Peyer's patch (tissue), 4 donors: ENCODE measurements at places on chromosomes 2 and 18.
A peak's percentile ranks its signal among the peaks of the same experiment; 100 is the strongest.

- H3K4me1 ChIP-seq, result peaks cover 6% of the 10 kb centered on the region
- no peak overlapping the region for H3K27ac ChIP-seq
- no peaks in the 10 kb centered on the region for H3K36me3 ChIP-seq
- no peaks in the 10 kb centered on the region for H3K27me3 ChIP-seq
Observed at GRCh38 chr2:47354848-47355204, 48.1 kb upstream of the MSH2 start.

GRCh38 chr18:45755934-45756333 lies 32.0 kb downstream of the SLC14A1 start:
- H3K36me3 ChIP-seq, result no peaks in the 10 kb centered on the region
- no peaks in the 10 kb centered on the region for H3K27me3 ChIP-seq
- H3K27ac ChIP-seq, result no peak overlapping the region

DNA sequence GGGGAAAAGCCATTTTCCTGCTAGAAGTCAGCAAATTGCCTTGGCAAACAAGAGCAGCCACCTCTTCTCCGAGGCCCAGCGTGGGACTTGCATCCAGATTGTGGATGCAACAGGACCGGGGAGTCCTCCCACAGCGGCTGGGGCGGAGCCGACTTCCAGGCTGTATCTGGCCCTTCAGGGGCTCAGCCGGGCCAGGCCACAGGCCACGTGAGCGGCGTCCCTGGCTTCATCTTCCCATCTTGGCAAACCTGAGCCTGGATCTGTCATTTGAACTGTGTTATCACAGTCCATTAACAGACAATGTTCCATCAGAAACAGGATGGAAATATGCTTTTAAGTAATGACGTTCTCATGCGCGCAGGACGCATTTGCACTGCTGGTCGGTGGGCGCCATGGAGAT lies 483.5 kb upstream of the SALL3 start:
- no peak overlapping the region for H3K27ac ChIP-seq
- DNase-seq, result no peak
- H3K27me3 ChIP-seq, result no peaks in the 10 kb centered on the region
- no peaks in the 10 kb centered on the region for H3K36me3 ChIP-seq

DNA sequence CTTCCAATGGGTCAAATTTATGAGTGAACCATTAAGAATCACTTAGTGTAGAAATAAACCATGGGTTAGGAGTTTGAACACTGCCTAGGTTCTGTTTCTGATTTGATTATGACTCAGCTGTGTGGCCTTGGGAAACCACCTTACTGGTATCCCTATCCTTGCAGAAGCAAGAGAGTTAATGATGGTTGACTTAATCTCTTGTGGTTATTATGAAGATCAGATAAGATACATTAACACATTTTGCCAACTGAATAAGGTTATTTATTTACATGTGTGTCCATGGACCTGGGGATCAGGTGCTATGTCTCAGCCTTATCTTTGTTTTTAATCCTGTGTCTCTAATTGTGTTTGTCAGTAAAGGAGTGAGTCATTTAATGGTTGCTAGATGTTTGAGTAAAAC lies 5.4 kb upstream of the KCNJ13 start:
- no peaks in the 10 kb centered on the region for H3K27me3 ChIP-seq
- H3K27ac ChIP-seq, result no peak overlapping the region
- DNase-seq, result peak; percentile 67
- H3K36me3 ChIP-seq, result no peaks in the 10 kb centered on the region
- no peak overlapping the region for H3K4me3 ChIP-seq

DNA sequence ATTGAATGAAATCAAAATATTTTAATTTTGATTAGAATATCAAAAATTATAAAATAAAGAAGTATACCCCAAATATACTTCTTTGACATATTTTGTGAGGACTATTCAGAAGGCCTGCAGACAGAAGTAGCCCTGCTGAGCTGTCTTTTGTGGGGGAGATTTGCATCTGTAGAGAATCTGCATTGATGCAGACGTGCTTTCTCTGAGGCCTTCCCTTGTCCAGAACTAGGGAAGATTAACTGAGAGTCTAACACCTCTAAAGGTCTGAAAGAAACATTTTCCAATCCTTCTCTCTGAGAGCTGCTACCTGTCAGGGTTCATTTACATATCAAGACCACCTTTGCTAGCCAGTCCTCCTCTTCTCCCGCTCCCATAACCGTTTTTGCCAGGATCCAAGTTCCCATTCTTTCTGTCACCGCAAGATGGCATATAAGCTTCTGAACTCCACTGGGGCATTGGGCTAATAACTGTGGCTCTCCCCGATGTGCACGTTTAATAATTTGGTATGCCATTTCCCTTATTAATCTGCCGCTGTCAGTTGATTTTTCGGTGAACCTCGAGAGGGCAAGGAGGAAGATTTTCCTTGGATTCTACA lies 510.4 kb upstream of the CNTNAP5 start:
- H3K4me1 ChIP-seq, result no peaks in the 10 kb centered on the region
- no peaks in the 10 kb centered on the region for H3K36me3 ChIP-seq
- H3K27me3 ChIP-seq, result no peaks in the 10 kb centered on the region
- H3K27ac ChIP-seq, result no peak overlapping the region
